ENCODE measurements at places on chromosomes 11 and 22. TPM values are rescaled to one million over a fixed set of nuclear protein-coding genes. Genes with fewer than 3 reads are reported as not detected.

The SCUBE1 gene
- not detected for total RNA-seq

The CHRM1 gene
- total RNA-seq, result not detected

The SCUBE2 gene
- total RNA-seq, result 0.73 TPM

The MMP13 gene
- not detected for total RNA-seq

The EHF gene
- 0.07 TPM for total RNA-seq

The OR10D3 gene
- not detected for total RNA-seq

The ACRV1 gene
- not detected for total RNA-seq

The KRTAP5-2 gene
- total RNA-seq, result not detected

The CALCA gene
- not detected for total RNA-seq

The YPEL4 gene
- 0.20 TPM for total RNA-seq

The GGTLC2 gene
- not detected for total RNA-seq

The MAJIN gene
- total RNA-seq, result not detected

The SLN gene
- total RNA-seq, result not detected

The OR5B21 gene
- not detected for total RNA-seq

The VSIG10L2 gene
- not detected for total RNA-seq

The FAU gene
- total RNA-seq, result 222 TPM

The KCTD14 gene
- total RNA-seq, result 2.0 TPM

The IGSF9B gene
- total RNA-seq, result 0.07 TPM

The DHCR7 gene
- total RNA-seq, result 53.5 TPM

The MFNG gene
- total RNA-seq, result 119 TPM

The ARHGAP42 gene
- total RNA-seq, result 0.46 TPM

The ROBO4 gene
- 220 TPM for total RNA-seq

The RAB38 gene
- 10.9 TPM for total RNA-seq

The TEX54 gene
- 0.26 TPM for total RNA-seq

The C11orf87 gene
- total RNA-seq, result not detected

Data from pulmonary artery endothelial cell (primary cell).